ENCODE measurements at places on chromosomes 5 and 9. TPM values are rescaled to one million over a fixed set of nuclear protein-coding genes. Genes with fewer than 3 reads are reported as not detected.

The MTRR gene
- total RNA-seq: 75.2 TPM

The PRDM9 gene
- total RNA-seq: not detected

The PCAT7 gene
- total RNA-seq: not detected

- peaks cover 10% of the 10 kb centered on the region for H3K27me3 ChIP-seq
- H3K27ac ChIP-seq: no peak overlapping the region
- H3K4me3 ChIP-seq: no peak overlapping the region
- peaks cover 14% of the 10 kb centered on the region for H3K4me1 ChIP-seq
- H3K36me3 ChIP-seq: no peaks in the 10 kb centered on the region
These were observed 7.2 kb downstream of the S1PR3 start for GRCh38 chr9:88998503-88998902.
